BJ (cell line): ENCODE measurements at places on chromosomes 5 and 9.

DNA sequence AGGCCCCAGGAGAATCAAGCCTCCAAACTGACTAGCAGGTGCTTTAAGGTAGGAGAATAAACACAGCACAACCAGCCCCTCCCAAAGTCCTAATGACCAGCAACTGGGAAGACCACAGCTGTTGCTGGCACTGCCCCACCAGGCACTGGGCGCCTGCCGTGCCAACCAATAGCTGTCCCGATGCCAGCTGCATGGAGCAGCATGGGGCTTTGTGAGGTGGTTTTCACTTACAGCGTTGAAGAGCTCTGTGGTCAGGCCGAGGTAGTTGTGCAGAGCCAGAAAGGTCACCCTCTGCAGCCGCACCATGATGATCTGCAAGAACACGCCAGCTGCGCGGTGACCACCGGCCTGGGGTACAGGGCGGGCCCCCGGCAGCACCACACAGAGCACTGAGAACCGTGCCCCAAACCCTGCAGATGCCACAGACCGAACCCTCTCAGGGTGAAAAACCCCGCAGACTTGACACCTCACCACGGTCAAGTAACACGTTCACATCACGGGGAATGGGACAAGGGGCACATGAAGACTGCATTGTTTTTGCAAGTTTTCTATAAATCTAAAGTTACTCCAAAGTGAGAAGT lies 28.7 kb downstream of the PNPLA7 start:
- no peak for DNase-seq

DNA sequence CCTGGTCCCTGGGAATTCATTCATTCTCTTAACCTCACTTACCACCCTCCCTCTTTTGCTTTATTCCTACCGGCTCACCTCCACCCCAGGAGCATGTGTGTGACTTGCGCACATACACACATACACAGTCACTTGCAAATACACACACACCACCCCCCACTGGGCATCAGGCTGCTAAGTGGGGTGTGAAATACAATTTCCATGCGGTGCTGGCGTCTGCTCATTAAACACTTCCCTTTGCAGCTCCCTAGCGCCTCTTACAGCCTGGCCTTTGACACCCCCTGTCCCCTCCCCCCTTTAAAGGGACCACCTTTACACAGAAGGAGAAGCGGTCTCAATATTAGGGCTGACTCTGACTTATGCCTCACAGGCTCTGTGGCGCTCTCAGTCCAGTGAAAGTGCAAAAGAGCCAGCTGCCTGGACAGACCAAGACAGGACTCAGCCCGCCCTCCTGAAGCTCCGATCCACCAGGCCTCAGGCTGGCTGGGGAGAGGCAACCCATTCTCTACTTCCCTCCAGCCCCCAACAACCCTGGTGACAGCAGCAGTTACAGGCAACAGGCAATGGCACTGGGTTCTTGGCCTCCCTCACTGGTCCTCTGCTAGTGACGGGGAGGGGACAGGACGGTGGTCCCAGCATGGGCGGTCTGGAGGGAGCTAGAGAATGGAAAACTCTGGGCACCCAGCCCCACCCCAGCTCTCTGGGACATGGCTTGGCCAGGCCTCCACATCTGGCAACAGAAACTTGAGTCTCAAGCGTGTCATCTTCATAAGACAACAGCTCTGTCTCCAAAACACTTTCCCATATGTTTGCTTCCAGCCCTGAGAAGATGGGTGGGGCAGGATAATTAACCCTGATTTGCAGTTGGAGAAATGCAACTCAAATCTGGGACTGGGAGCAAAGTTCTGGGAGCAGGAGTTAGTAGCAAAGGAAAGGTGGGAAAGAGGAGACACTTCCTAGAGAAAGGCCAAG lies 12.0 kb downstream of the ENHO start:
- no peak for DNase-seq

GRCh38 chr5:14745753-14746152 lies 81.2 kb downstream of the OTULIN start:
- DNase-seq = no peak

GRCh38 chr5:108730617-108731340 lies 16.9 kb upstream of the FER start:
- DNase-seq = no peak

GRCh38 chr9:112719241-112719691 lies 1.3 kb upstream of the INIP start:
- no peak for DNase-seq

DNA sequence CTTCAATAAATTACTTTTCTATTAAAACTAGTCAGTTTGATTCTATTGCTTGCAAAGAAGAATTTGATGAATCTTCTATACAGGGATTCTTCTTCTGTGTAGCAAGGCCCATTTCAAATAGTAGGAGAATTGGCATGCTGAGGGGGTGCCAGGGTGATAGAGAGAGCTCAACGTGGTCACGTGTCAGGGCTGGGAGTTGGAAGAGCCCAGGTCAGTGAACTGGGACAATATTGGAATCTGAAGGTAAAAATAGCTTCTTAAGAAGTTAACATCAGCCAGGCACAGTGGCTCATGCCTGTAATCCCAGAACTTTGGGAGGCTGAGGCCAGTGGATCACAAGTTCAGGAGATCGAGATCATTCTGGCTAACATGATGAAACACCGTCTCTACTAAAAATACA lies 64.1 kb upstream of the TLE1 start:
- no peak for DNase-seq

DNA sequence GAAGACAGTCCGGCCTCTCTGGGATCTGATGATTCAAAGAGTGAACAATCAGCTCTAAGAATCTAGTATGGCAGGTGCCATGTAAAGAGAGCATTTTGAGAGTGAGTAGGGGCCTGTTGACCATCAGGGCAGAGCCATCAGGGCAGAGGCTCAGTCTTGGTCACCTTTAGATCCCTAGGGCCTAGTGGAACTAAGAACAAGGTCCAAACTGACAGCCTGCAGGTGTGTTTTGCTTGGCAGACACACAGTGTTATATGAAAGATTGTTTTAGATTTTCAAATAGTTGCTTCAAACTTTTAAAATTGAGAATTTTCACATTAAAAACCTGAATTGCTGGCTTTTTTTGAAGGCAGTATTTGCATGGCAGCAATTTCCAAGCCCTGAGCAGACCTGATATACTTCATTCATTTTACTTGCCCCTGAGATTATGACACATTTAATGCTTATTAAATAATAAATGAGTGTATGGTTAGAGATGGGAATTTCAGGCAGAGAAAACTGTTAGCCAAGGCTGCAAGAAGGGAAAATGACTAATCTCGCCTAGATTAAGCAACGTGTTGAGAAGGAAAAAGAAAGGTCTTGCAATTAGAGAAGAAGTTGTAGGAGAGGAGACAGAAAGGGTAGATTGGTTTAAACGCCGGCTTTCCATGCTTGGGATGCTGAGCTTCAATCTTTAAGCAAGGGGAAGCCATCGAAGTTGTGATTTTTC lies 279.6 kb downstream of the ARRDC3 start:
- DNase-seq = no peak

DNA sequence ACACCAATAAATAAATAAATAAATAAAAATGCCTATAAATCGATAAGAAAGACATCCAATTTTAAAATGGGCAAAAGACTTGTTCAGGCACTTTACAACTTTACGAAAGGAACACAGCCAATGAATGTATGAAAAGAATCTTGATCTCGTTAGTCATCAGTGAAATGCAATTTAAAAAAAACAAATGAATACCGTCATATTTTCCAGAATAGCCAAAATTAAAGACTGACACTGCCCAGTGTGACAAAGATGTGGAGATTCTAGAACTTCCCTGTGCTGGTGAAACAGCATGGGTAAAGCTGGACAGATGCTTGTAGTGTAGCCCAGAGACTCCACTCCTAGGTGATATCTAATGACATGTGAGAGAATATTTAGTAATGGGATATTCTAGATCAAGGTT lies 127.1 kb downstream of the GOLPH3 start:
- no peak for DNase-seq

- DNase-seq = no peak
Measured at GRCh38 chr5:170631466-170632195, 127.8 kb downstream of the KCNIP1 start.

DNA sequence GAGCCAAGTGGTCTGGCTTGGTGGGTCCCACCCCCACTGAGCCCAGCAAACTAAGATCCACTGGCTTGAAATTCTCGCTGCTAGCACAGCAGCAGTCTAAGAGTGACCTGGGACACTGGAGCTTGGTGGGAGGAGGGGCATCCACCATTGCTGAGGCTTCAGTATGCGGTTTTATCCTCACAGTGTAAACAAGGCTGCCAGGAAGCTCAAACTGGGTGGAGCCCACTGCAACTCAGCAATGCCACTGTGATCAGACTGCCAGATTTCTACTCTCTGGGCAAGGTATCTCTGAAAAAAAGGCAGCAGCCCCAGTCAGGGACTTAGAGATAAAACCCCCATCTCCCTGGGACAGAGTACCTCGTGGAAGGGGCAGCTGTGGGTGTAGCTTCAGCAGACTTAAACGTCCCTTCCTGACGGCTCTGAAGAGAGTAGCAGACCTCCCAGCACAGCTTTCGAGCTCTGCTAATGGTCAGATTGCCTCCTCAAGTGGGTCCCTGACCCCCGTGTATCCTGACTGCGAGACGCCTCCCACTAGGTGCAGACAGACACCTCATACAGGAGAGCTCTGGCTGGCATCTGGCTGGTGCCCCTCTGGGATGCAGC lies 18.2 kb upstream of the STK32A start:
- DNase-seq = no peak

GRCh38 chr5:84718377-84718776 lies 333.7 kb upstream of the EDIL3 start:
- DNase-seq = no peak

GRCh38 chr9:121282277-121283079 lies 14.5 kb downstream of the GSN start:
- peak; percentile 87 for DNase-seq

- DNase-seq = no peak
Measured at GRCh38 chr9:18126831-18127498, 347.0 kb upstream of the ADAMTSL1 start.

- no peak for DNase-seq
Measured at GRCh38 chr9:14313378-14313940, 482 bp downstream of the NFIB start.

DNA sequence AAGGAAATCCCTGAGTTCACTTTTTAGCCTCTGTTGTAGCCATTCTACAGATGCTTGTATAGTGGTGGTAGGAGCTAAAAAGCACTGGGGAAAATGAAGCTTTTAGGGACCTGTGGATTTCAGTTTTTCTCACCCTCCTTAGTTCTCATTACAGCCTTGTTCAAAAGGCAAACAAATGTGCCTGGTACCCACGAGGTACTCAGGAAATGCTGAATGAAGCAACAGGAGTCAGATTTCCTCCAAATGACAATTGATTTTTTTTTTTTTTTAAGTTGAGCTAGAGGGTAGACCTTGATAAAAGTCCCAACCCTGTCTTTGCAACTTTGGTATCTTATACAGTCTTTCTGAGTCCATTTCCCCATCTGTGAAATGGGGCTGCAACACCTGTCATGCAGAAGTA lies 21.3 kb upstream of the TMOD1 start:
- no peak for DNase-seq

DNA sequence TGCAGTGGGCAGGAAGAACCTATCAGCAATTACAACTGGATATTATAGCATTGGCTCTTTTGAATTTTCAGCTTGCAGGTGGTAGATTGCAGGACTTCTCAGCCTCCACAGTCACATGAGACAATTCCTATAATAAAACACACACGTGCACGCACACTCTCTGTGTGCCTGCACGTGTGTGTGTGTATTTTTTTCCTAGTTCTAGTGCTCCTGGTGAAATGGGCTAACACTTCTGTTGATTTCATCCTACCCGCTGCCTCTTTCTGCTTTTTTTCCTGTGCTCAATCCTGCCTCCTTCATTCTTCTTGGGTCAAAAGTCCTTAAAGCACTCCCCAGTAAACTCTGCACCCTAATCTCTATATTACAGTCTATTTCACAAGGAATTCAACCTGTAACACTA lies 320.1 kb downstream of the OSTF1 start:
- no peak for DNase-seq

DNA sequence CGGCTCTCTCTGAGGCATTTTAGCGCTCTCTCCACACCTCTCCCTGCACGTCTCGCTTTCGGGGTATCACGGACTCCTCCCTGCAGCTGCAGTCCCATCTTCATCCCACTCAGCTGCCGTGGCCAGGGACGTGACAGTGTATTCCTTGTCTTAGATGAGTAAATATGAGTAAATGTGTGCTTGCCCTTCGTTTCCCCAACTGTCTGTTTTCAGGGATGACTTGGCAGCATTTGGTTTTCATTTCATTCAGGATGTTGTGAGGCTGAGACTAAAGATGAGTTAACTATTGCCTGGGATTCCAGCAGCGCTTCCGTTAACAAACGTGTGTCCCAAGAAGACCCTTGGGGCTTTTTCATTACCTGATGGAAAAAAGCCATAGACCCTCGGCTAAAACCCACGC lies 29.5 kb downstream of the GDNF start:
- DNase-seq = peak; percentile 71

- DNase-seq = no peak
Measured at GRCh38 chr5:3382782-3383181, 212.8 kb upstream of the IRX1 start.

- no peak for DNase-seq
Measured at GRCh38 chr9:91161465-91162300, 200.0 kb downstream of the AUH start.

GRCh38 chr5:11000515-11001353 lies 239.7 kb upstream of the DAP start:
- no peak for DNase-seq

DNA sequence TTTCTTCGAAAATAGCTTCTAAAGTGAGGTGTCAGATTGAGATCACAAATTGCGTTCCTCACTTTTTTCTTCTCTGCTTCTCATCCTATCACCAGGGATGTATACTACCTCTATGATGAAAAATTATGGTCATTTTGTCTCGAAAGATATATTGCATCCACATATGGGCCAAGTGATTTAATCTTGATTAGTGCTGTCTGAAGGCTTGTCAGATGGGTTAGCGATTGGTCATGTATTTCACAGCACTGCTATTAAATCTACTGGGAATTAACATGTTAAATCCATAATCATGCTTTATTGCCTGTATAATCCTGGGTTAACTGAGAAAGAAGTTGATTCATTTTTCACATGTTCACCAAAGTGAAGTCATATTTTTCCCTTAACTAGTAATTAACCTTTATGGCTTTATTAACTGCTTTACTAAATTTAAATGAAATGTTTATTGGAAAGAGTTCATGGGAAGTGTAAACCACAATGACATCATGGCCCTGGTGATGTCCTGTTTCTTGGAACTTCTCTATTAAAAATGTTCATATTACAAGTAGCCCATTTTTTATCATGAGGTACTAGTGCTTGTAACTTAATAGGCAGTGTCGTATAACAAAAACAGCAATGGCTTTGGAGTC lies 193.3 kb downstream of the SMC2 start:
- no peak for DNase-seq

- DNase-seq = no peak
Measured at GRCh38 chr9:4430432-4431261, 59.6 kb upstream of the SLC1A1 start.

DNA sequence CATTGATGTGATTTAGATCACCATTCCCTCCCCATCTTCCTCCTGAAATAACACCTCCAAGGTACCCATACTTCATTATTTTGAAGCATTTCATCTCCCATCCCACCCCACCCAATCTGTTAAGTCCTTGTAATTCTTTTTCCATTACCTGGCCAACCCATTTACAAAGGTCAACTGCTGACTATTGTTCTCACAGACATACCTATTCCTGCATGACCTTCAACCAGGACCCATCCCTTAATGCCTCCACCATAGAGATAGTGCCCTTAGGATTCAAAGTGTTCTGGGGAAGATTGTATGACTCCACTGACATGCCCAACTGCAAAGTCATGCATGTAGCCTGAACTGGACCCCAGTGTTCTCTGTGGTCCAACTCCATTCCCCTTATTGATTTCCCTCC lies 91.2 kb downstream of the NLN start:
- DNase-seq = no peak
